ENCODE measurements at places on chromosomes 1 and 21. TPM values are rescaled to one million over a fixed set of nuclear protein-coding genes. Genes with fewer than 3 reads are reported as not detected.
A peak's percentile ranks its signal among the peaks of the same experiment; 100 is the strongest.

DNA sequence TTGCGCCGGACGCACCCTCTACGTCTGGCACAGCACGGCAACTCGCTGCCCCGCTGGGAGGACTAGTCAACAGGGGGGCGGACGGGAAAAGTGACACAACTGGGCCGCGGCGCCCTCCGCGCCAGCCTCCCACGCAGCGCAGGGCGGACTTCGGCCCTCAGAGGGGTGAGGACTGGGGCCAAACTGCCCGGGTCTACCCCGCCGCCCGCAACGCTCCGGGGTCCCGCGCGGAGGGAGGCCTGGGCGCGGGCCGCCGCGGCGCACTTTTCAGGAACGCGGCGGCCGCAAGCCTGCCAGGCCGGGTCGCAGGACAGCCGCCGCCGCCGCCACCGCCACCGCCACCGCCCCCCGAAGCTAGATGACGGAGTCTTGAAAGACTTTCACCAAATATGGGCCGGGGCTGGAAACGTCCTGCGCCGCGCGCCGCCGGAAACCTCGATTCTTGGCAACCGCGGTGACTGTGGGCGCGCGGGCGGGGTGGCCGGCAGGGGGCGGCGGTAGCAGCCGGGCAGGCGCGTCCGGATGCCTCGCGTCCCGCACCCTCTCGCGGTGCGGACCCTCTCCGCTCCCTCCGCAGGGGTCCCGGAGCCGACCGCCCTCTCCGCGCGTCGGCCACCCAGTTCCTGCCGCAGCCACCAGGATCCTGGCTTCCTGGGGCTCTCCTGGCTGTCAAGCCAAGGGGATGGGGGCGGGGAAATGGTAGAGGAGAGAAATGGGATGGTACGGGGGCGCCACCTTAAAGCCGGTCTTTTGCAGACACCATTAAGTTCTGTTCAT is 3.7 kb upstream of the CCN1 start:
- peak; percentile 57 for DNase-seq

Gene TRIM67
- total RNA-seq, result not detected

DNA sequence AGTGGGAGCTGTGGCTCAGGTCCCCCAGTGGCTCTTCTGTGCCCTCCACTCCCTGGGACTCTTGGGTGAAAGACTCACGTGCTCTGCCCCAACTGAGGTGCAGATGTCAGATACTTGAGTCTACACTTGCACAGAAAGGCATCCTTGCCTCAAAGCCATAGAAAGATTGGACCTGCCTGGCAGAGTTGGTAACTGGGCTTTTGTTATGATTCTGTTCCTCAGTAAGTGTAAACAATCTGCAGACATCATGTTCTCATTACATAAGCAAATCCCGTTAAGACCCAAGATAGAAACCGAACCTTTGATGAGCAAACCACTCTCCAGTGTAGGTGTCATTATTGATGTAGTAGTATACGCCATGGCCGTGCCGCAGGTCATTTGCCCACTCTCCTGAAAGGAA is 10.0 kb downstream of the RSPH1 start:
- no peak for DNase-seq

DNA sequence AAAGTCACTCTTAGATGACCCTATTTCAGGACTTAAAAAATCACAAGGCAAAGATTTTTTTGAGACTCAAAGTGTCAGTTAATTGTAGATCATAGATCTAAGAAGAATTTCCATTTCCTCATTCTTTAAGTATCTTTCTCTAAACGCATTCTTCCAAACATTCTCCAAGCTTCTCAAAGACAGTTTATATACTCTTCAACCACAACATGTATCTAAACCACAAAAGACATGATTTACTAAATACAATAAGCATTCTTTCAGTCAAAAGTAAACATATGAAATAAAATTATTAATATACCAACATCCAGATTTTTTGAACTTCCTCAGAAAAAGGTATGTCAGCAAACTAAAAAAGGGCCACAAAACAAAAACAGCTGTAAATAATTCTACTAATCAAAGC is 24.4 kb downstream of the RC3H1 start:
- no peak for DNase-seq

Gene UQCRHL
- total RNA-seq, result not detected
